ENCODE measurements at places on chromosomes 5 and 9. TPM values are rescaled to one million over a fixed set of nuclear protein-coding genes. Genes with fewer than 3 reads are reported as not detected.

The ZNF622 gene
- total RNA-seq, result 43.1 TPM

The SLC46A2 gene
- not detected for total RNA-seq

The LECT2 gene
- total RNA-seq, result not detected

The ZNF169 gene
- 1.9 TPM for total RNA-seq

The FBP2 gene
- not detected for total RNA-seq

The SELENOP gene
- 0.42 TPM for total RNA-seq

The FGF10 gene
- total RNA-seq, result not detected

The CD72 gene
- 0.08 TPM for total RNA-seq

The ADAMTS2 gene
- not detected for total RNA-seq

The SOX30 gene
- total RNA-seq, result 0.07 TPM

The GRM6 gene
- not detected for total RNA-seq

The BTNL8 gene
- total RNA-seq, result not detected
